C1 segment of cervical spinal cord (tissue), 14 donors: ENCODE measurements at places on chromosomes 16 and 17.

DNA sequence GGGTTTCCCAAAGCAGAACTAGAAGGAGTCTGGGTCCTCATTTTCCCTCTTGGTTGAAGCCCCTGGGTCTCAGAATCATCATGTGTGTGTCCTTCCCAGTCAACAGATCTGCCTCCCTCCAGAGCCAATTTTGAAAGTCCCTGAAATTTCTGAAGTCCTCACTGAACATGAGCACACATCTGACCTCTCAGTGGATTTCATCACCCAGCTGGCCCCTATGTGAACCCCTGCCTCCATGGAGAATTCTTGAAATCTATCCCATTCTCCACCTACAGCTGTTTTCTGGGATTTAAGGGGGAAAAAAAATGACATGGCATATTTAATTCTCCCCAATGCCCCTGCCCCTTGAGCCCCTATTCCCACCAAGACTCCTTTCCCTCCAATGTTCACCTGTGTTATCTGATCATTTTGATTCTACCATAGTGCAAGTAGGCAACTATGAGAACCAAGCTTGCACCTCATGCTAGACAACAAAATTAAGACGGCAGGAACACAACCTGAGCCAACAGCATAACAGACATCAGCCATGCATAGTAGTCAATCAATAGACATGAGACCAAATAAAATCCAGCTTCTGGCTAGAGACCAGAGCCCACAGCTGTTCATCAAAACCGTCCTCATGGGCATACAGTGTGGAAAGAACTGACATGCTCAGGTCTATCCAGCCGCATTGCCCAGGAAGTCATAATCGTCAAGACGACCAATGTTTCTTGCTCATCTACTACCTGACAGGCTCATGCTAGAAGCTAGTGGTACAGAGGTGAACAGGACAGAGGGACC is 14.9 kb downstream of the SOX9 start:
- DNase-seq = no peak

GRCh38 chr17:70636517-70637133 is 467.3 kb downstream of the KCNJ2 start:
- DNase-seq = no peak

DNA sequence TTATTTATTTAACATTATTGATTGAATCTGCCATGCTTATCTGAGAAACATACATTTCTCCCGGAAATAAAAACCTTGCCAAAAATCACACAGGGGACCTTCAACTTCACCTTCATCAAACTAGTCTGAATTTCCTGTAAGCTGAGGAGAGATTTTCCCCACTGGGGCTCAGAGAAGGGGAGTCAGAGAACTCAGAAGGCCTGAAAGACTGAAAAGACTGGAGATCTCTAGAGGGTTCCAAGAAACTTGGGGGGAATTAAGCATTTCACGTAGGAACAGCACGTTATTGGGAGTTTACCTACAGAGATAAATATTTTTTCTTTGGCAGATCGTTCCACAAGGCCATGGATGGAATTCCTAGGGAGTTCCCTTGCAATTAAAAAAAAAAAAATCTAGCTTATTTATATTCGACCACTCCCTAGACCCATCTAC is 528 bp upstream of the NOL11 start:
- DNase-seq = peak; percentile 26

- DNase-seq = no peak
Measured at GRCh38 chr17:70171159-70171558, 1.8 kb downstream of the KCNJ2 start.

- no peak for DNase-seq
Measured at GRCh38 chr16:14164916-14165662, 94.0 kb downstream of the MRTFB start.

DNA sequence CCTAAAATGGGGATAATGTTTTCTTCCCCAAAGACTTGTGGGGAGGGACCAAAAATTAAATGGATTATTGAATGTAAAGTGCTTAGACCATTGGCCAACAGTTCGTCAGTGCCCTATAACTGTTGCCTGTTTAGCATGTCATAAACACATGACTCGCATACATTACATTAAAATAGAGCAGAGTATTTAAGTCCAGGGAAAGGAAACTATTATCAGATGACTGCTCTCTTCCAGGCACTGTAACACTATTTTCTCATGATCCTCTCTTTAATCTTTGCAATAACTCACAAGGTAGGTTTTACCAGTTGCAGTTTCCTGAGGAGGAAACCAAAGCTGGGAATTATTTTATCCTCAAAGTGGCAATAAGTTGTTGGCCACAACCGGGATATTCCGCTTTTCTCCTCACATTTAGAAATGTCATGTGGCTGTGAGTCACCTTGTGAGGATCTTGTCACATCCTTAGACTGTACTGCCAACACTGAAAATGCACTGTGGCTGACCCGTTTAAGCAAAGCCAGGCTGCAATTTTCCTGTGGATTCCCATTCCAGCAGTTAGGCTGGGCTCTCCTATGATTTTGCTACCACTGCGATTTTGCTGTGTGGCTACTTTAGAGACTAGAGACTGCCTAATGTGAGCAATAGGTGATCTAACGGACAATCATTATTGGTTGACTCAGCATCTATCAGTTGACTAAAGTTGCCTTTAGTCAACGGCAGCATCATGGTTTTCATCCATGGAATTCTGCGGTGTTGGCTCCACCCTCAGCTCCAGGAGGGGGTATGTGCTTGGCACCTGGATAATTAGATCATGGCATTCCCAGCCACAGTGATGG is 58.3 kb upstream of the DHX40 start:
- no peak for DNase-seq

DNA sequence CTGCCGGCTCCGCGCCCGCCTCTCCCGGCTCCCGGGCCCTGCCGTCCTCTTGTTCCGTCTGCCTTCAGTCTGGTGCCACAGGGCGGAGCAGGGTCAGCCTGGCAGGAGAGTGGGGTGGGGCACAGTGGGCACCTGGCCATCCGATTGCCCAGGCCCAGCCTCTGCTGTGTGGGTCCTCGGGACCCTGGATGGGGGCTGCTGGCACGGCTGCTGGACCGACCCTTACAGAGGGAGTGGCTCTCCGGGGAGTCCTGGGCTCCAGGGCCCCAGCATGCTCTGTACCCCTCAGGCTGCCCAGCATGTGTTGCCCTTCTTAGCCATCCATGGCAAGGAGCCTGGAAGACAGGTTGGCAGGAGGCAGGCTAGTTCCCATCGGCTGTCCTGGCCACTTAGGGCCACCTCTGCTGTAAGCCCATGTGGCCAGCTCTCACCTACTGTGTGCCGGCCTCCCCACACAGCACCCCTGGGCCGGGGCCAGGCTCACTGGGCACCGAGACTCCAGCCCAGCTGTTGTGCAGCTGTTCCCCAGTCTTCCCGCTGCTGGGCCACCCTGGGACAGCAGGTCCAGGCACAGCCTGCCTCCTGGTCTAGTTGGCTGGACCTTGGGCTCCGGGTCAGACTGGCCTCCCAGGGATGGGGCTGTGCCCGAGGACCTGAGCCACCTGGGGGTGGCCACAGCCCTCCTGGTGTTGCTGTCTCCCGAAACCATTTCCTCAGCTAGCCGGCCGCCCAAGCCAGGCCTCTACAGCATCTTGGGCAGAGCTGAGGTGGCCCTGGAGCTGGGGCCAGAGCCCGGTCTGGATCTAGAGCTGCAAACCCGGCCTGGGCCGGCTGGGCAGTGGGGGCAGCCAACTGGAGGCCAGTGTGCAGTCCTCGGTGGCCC is 24.9 kb downstream of the BAHCC1 start:
- no peak for DNase-seq

GRCh38 chr16:57485091-57485915 is 990 bp downstream of the DOK4 start:
- DNase-seq = no peak

- DNase-seq = no peak
Measured at GRCh38 chr17:35749560-35750412, 3.3 kb downstream of the GAS2L2 start.

GRCh38 chr16:57462209-57462977 is at the start of gene POLR2C:
Gene POLR2C, plus strand, starts transcription at chr16:57462679. Its CDS starts 46 bp downstream, at chr16:57462725.
- peak; percentile 56 for DNase-seq

- no peak for DNase-seq
Measured at GRCh38 chr17:8725881-8726876, 18.5 kb downstream of the CCDC42 start.

DNA sequence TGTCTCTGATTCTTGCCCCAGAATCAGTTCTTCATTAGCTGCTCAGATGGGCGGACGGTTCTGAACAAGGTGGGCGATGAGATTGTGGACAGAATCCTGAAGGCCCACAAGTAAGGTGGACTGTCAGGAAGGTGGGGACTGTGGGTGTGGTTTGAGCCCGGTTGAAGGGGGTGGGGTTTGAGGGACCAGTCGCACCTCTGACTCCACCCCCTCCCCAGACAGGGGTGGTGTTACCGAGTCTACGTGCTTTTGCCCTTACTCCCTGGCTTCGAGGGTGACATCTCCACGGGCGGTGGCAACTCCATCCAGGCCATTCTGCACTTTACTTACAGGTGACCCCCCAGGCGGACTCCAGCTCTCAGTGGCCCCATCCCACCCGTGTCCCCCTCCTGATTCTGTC is 11.3 kb downstream of the PLD2 start:
- no peak for DNase-seq

- DNase-seq = no peak
Measured at GRCh38 chr17:50063561-50064252, 7.8 kb downstream of the ITGA3 start.

GRCh38 chr17:34756637-34757021 is 177.2 kb downstream of the TMEM132E start:
- DNase-seq = no peak

GRCh38 chr17:45299361-45299760 is 17.5 kb downstream of the MAP3K14 start:
- DNase-seq = no peak

- DNase-seq = peak; percentile 87
Measured at GRCh38 chr16:85350973-85351372, 238.7 kb upstream of the CIBAR2 start.

GRCh38 chr16:27432558-27432957 is 30.6 kb downstream of the IL21R start:
- DNase-seq = no peak

GRCh38 chr17:79537061-79537460 is 73.8 kb downstream of the RBFOX3 start:
- no peak for DNase-seq

- no peak for DNase-seq
Measured at GRCh38 chr16:72189865-72190371, 18.0 kb upstream of the PMFBP1 start.
